ENCODE measurements at places on chromosomes 7 and 10. TPM values are rescaled to one million over a fixed set of nuclear protein-coding genes. Genes with fewer than 3 reads are reported as not detected.

Gene AZGP1
- 0.46 TPM for total RNA-seq

Gene MMD2
- total RNA-seq, result not detected

GRCh38 chr7:44805950-44806349 is 9.5 kb downstream of the PPIA start:
- DNase-seq, result no peak

GRCh38 chr7:117639966-117640365 is 160.1 kb downstream of the CFTR start:
- DNase-seq, result no peak
